NCI-H1417 treated with DMSO at 0.1 percent for 48 hours (cell line): ENCODE measurements at places on chromosomes 12 and 14.

- DNase-seq, result no peak
These were observed 2.3 kb downstream of the KIF26A start for GRCh38 chr14:104140463-104141331.

- DNase-seq, result no peak
These were observed 144.6 kb downstream of the TTC7B start for GRCh38 chr14:90671382-90672234.

DNA sequence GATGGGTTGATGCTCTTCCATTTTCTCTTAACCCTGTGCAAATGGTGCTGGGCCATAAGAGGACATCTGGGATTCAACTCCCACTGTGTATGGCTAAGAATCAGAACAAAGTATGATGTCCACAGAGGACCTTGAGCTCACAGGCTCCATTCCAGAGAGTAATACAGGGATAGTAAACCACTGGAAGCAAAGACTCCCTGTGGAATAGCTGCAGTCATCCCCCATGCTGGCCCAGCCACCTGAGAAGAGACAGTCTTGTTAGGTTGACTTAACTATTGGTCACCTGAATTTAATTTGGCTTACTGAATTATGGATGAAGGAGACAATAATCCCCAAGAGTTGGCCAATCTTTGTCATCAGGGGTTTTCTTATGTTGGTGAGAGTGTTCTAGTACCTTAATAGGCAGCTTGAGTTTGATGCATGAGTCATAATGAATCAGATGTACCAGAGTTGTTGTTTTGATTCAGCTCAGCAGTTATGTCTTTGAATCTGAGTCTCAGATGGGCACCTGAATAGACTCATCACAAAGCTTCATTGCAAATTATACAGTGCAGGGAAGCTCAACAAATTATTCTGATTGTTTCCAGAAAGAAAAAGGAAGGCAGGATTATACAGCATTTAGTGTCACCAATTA, 122.7 kb downstream of the SSPN start:
- no peak for DNase-seq

GRCh38 chr12:40336573-40337199, 111.9 kb downstream of the LRRK2 start:
- DNase-seq, result no peak
